Stimulated activated CD4-positive, alpha-beta T cell treated with anti-CD3 and anti-CD28 coated beads, Interleukin-4, amount 100 ng/mL, for 48 hours (primary cell): ENCODE measurements at places on chromosomes 6 and 20.

DNA sequence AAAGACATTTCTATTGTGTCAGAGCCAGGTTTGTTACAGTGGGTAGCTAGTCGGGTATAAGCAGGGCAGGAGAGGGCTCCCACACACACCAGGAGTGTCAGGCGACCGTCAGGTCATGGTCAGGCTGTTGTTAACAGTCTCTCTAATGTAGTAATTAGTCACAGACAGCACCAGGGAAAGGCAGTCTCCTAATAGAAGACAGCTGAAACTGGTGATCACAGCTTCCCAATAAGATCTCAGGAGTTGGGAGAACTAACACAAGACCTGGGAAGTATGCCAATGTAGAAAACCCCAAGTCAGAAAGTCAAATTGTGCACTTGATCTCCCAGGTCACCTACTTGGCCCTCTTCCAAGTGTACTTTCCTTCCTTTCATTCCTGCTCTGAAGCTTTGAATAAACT, 53.0 kb upstream of the GPR6 start:
- DNase-seq, result no peak

DNA sequence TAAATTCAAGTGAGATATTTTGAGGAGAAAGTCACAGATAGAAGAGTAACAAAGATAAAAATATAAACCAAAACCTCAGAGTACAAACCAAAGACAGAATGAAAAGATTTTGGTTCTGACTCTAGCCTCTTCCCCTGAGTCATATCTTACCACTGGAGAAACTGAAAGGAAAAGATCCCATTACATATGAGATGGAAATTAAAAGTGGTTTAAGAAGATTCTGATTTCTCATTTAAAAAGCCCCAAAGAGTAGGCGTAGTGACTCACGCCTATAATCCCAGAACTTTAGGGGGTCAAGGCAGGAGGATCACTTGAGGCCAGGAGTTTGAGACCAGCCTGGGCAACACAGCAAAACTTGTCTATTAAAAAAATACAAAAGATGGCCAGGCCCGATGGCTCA, 30.6 kb downstream of the SPINT4 start:
- peak; percentile 11 for DNase-seq

GRCh38 chr6:157715728-157716164, 107.3 kb upstream of the SNX9 start:
- DNase-seq, result no peak

DNA sequence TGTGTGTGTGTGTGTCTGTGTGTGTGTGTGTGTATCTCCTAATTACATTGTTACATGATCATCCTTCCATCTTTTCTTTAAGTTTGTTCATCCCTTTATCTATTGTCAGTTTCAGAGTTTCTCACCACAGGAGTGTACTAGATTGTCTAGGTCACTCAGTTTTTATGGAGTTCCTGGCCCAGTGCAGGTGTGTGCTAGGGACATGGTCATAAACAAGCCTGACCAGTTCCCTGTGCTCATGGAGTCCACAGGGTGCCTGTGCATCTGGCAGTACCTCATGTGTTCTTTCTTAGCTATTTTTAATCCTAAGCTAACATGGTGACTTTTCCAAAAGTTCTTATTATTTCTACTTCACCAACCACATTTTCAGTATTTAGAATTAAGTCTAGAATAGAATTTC, 43.9 kb downstream of the PHACTR2 start:
- DNase-seq, result no peak

DNA sequence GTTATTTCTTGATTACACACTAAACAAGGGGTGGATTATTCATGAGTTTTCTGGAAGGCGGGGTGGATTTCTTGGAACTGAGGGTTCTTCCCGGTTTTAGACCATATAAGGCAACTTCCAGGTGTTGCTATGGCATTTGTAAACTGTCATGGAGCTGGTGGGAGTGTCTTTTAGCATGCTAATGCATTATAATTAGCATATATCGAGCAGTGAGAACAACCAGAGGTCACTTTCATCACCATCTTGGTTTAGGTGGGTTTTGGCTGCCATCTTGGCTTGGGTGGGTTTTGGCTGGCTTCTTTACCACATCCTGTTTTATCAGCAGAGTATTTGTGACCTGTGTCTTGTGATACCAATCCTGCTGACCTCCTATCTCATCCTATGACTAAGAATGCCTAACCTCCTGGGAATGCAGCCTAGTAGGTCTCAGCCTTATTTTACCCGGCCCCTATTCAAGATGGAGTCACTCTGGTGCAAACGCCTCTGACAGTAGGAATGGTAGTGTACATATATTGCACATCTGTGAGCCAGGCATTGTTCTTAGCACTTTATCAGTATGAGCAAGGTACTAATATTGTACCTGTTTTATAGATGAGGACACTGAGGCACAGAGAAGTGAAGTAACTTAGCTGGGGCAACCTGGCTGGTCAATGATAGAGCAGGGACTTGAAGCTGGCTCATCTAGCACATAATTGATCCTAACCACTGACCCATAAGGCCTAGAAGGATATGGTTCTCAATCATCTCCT, 203.7 kb downstream of the NFATC2 start:
- DNase-seq, result no peak

DNA sequence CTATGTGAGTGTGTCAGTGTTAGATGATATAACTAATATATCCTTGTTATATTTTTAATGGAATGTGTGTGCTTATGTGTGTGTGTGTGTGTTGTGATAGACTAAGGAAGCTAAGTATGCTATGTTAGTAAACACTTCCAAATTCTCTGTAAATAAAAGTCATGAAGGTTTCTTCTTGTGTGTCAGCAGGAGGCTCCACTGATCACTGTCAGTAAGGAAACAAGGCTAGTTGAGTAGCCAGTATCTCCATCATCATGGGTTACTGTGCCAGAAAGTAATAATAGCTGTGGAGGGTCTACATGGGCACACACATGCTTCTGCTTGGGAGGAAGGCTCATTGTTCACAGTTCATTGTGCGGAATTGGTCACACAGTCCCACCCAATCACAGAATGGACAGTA, 302.8 kb upstream of the RNF217 start:
- no peak for DNase-seq

DNA sequence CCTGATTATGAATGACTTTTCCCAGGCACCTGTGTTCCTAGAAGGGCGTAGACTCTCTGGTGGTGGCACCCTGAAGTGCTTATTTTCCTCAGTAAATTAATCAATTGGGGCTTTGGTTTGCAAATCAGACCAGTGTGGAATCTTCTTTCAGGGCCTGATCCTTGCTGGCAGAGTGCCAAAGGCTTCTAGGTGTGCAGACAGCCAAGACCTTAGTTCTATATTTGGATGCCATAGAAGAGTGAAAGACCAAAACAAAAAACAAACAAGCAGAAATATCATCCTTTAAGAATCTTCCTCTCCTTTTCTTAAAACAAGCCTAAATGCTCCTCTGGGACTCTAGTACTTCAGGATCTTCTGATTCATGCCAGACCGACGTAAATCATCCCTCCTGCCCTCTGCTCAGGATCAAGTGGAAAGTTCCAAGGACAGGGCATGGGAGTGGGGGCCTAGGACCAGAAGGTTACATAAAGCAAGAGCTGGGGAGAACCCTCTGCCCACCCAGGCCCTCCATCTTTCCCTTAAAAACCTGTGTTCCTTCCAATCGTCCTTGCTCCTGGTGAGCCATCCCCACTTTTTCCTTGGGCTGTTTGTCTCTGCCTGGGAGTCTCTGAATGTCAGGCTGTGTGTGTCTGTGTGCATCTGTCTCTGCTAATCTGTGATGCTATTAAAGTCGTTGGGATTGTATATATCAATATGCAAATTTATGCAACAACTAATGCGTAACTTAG, 70.5 kb upstream of the MYLIP start:
- no peak for DNase-seq

GRCh38 chr6:21596949-21597682, 3.6 kb downstream of the SOX4 start:
- DNase-seq, result no peak

- no peak for DNase-seq
Observed at GRCh38 chr6:32867554-32868256, 13.7 kb downstream of the PSMB9 start.

DNA sequence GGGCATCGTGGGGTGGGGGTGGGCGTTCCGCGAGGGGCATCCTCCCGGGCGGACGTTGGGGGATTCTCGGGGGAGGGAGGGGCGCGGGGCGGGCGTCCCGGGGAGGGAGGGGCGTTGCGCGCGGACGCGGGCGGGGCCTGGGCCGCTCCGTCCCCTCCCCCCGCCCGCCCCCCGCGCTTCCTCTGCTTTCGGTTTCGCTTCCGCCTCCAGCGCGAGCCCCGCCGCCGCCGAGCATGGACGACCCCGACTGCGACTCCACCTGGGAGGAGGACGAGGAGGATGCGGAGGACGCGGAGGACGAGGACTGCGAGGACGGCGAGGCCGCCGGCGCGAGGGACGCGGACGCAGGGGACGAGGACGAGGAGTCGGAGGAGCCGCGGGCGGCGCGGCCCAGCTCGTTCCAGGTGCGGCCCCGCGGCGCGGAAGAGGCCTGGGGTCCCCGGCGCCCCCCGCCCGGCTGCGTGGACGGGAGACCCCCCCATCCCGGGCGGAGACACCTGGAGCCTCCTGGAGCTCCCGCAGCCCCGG, at the start of gene OGFR:
TSS of gene OGFR (plus strand) at position 209 of the 528 bp plus-strand sequence. CDS start at position 234, 25 bp downstream.
- DNase-seq, result peak; percentile 53

DNA sequence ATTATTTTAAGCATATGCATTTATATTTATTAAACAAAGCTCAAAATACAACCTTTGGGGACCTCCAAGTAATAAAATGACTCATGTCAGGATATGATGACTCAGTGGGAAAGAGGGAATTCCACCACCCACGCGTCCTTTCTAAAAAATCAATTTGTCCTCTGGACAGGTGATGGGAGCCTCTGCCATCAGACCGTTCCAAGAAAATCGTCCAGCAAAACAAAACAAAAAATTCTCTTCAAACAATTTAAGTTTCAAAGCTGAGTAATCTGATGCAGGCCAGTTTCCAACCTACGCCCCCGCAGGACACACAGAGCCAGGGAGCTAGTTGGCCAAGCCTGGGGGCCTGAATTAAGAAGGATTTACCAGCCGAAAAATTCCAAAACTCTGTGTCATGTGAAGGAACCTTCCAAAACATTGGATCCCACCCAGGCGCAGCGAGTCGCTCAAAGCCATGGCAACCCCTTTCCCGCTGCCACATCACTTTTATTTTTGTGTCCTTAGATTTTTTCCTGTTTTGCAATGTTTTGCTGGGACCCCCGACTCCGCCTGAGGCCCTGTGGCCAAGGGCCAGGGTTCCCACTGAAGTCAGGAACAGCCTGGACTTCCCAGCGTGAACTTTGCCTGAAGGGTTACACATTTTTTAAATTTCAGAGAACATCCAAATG, 95.3 kb downstream of the NFATC2 start:
- DNase-seq, result no peak

DNA sequence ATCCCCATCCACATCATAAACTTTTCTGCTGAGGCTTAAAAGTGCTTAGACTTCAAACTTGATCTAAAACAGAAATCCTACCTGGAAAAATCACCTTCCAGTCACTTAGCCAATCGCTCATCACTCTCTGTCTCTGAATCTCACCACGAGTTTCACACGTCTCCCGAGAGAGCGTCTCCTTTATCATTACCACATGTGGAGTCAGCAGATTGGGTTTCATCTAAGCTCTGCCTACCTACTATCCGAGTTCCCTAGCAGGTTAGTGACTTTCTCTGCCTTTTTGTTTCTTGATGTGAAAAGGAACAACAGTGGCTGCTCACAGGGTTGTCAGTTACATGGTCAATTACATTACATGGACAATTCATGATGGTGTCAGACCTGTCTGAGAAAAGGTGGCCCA, 286.2 kb downstream of the ESR1 start:
- no peak for DNase-seq

GRCh38 chr20:15248618-15249395, 911.4 kb upstream of the FLRT3 start:
- no peak for DNase-seq

DNA sequence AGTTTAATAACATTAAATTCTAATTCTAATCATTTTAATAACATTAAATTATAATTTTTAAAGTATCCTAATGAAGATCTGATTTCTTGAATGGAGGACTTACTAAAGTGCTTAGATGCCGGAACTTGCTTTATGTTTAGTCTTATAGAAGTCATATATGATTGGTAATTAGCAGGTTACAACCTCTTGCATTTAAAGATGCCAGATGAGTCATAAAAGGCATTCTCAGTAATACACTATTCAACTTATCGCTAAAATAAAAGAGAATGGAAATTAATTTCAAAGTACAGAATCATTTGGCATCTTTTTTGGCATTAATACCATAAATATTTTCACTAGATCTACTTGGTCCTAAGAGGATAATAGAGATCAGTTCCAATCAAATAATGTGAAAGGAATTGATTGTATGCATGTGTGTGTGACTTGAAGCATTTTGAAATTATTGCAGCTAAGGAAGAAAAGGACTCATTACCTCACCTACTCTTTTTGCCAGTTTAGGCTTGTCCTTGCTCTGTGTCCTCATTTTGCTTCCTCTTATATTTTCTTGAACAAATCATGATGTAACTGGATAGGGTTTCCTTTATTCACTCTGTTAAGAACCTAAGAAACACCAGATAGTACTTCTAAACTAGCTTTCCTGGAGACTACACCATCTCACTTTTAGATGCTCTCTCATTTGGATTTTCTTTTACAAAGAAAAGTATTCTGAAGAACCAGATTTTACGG, 2.7 kb downstream of the COL21A1 start:
- no peak for DNase-seq

DNA sequence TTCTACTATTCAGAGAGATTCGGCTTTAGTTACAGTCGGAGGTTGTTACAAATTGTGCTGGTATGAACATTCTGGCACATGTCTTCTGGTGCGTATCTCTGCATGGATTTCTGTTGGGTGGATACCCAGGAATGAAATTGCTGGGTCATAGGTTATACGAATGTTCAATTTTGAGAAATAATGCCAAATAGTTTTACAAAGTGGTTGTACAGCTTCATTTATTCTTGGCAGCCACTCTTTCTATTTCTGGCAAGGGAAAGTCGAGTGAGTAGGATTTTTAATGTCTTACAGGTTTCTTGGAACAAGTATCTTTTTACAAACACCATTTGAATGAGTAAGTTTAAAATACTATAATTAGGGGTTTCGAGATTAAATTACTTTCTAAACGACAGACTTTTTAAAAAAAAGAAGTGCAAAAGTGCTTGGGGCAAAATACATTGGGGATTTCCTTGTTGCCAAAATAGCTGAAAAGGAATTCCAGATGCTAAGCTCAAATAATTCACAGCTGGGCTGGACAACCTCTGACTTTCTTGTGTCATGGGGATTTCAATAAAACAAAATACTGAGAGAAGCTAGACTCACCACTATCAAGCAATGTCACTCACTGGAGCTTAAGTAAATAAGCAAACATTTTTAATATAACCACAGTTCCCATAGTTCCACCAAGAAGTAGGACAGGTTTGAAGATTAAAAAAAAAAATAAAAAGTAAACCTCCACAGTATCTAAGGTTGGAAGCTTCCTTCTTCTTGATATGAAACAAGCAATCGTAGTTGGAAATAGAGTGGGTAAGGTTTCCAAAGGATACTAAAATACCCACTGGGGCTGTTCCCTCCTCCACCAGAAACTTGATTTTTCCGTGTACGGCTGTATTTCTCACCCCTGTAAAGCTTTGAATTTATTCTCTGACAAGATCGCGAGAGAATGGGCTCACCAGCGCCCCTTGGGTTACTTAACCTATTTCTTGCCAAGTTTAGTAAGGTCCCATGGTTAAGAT, 21.6 kb upstream of the GFOD1 start:
- DNase-seq, result no peak

- no peak for DNase-seq
Observed at GRCh38 chr6:127345521-127345920, 2.1 kb upstream of the ECHDC1 start.
